ENCODE measurements at places on chromosomes 2 and 18.

GRCh38 chr18:7059276-7059675, 58.3 kb downstream of the LAMA1 start:
- DNase-seq: no peak

DNA sequence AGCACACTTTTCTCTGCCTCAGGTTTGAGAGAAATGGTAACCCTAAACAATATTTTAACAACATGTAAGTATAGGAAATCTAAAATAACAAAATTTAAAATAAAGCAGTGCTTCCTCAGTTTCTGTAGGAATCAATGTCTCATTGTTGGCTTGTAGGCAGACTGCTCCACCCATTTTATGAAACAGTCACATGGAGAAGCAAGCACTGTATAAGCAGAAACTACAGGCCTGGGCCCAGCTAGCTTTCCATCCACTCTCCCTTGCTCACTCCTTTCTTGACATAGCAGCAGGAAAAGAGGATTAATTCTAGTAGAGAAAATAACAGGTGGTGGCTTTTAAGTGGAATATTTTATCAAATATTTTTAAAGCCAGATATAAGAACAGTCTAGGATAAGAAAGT, 97.2 kb downstream of the PLEKHM3 start:
- DNase-seq: no peak

DNA sequence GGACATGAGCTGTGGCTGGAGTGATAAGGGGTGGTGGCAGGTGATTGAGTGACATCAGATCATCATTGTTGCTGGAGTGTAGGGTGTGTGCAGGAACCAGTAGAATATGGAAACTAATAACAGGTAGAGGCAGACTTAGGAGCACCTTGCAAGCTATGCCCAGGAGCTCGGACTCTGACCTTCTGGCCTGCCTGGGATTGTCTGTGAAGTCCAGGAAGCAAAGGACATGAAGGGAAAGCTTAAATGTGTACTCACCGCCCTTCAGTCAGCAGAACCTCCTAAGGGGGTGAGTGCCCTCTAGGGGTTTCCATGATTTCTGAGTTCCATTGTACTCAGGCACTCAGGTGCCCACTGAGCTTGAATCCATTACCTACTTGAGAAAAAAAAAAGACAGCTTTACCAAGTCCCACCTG, 104.2 kb downstream of the CRIM1 start:
- DNase-seq: no peak

- DNase-seq: no peak
Observed at GRCh38 chr2:86414996-86415395, 26.2 kb upstream of the KDM3A start.

DNA sequence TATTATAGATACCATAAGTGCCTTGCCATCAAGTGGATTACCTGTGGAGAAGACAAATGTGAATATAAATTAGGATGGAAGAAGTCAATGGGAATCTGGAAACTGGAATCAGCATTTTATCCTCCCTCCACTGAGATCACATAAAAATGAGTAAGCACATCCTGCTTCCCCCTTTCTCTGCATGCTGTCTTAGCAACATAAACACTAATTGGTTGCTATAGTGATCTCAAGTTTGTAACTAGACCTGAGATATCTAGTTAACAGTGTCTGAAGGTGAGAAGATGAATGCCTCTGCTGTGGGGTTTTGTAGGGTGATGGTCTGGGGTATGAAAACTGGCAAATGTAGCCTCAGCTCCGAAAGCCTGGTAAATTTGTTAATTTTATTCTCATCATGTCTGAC, 1357.5 kb upstream of the CELF4 start:
- no peak for DNase-seq

DNA sequence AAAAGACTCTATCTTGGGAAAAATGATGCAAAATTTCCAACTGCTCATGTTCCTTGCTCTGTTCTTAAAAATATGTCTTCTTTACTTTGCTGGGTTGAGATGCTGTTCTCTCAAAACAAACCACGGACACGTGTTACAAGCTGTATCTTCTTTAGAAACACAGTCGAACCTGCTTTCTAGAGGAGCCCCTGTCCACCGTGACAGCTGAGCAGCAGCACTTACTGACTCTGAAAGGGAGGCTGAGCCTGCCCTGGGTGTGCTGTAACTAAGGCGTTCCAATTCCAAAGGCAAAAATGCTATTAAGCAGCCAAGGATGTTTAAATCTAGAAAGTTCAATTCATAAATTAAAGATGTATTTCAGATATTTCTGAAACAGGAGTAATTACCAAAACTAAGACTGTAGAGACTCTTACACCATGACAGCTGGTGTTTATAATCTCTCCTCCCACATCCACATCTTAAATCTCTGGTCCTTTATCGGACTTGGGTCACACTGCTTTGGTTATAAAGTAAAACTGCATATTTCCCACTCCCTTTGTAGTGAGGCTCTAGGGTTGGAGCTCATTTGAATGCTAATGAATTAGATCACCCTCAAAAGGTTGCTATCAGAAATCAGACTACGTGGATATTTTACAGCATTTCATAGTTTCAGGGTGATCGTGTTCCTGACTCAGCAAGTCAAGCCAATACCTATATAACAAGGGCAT, 281.2 kb upstream of the LYPD1 start:
- DNase-seq: no peak
